ENCODE measurements at places on chromosomes 6 and 20. TPM values are rescaled to one million over a fixed set of nuclear protein-coding genes. Genes with fewer than 3 reads are reported as not detected.

Gene MRPL2
- 28.1 TPM for total RNA-seq

DNA sequence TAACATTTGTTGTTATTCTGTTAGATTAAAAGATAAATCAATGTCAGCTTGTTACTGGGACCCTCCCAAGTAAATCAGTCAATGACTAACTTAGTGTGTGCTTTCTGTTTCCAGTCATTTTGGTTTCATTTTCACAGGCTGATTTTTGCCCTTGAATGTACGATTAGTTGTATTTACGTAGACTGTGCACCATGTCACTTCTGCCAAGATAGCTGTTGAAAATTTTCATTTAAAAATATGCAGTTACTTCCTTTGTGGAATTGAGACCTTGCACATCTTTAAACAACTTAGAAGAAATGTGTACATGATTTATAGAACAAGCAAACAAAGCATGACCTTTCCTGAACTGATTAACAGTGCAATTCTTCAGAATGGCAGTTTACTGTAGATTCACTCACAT lies 944.8 kb upstream of the CITED2 start:
- no peaks in the 10 kb centered on the region for H3K36me3 ChIP-seq
- peak; percentile 61 for DNase-seq
- no peak overlapping the region for H3K4me3 ChIP-seq
- H3K4me1 ChIP-seq: peaks cover 11% of the 10 kb centered on the region
- H3K27ac ChIP-seq: no peak overlapping the region

DNA sequence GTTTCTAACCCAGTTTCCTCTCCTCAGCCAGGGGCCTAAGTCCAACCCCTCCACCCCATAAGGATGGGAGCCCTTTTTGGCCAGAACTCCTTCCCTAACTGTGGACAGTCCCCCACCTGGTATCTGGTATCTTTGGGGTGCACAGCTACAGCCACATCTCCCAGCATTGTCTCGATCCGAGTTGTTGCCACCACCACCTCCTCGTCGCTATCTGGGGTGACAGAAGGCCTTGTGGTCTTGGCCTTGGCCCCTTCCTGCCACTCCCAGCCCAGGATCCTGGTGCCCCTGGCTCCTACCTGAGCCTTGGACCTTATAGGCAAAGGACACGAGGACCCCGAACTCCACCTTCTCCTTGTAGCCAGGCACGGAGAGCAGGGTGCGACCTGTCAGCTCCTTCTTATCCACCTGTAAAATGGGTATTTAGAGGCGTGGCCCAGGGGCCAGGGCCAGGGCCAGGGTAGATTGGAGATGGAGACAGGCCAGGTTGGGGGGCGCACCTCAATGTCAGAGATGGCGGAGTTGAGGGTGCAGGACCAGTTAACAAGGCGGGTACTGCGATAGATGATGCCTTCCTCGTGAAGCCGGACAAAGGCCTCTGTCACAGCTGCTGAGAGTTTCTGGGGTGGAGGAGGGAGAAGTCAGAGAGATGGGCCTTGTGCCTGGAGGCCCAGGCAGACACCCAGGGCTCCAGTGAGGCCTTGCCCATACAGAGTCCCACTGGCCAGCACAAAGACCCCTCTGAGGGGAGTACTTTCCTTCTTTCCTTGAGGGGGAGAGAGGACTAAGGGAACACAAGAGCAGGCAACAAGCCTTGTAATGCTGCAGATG lies 7.2 kb upstream of the VWA7 start:
- H3K27ac ChIP-seq: no peak overlapping the region
- H3K4me3 ChIP-seq: no peak overlapping the region
- H3K27me3 ChIP-seq: no peaks in the 10 kb centered on the region

GRCh38 chr6:259901-260508 lies 32.3 kb upstream of the DUSP22 start:
- no peak overlapping the region for H3K27ac ChIP-seq
- H3K4me1 ChIP-seq: no peaks in the 10 kb centered on the region
- no peaks in the 10 kb centered on the region for H3K36me3 ChIP-seq
- H3K27me3 ChIP-seq: no peaks in the 10 kb centered on the region
- no peak for DNase-seq
- H3K4me3 ChIP-seq: no peak overlapping the region

DNA sequence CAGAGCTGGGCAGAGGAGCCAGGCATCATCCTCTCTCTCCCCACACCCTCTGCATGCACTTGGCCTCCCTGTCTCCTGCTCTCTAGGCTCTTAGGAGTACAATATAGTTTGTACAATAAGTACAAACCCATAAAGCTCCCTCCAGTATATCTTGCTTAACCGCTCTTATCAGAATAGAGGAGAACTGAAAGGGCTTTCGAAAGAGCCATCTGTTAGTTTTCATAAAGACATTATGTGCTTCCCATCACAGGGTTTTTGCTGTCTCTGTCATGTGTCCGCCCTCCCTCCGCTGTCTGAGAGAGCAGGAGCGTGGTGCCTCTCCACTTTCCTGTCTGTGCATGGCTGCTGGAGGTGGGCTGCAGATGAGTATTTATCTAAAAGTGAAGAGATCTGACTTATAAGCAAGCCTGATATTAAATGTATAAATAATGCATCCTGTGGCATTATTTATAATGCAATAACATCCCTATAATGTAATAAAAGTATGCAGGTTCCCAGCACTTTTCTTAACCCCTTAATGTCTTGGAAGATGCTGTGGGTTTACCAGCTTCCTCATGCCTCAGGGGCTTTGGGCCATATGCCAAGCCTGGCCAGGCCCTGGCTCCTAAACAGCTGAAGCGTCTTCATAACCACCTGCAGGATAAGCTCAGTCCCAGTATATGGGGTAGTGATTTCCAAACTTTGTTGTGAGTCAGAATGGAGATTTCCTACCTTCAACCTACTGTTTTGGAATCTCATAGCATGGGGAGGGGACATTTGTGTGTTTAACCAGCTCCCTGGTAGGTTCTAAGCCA lies 297.1 kb downstream of the DHX35 start:
- no peak for DNase-seq
- H3K27ac ChIP-seq: no peak overlapping the region
- no peaks in the 10 kb centered on the region for H3K36me3 ChIP-seq
- no peaks in the 10 kb centered on the region for H3K27me3 ChIP-seq
- no peaks in the 10 kb centered on the region for H3K4me1 ChIP-seq

DNA sequence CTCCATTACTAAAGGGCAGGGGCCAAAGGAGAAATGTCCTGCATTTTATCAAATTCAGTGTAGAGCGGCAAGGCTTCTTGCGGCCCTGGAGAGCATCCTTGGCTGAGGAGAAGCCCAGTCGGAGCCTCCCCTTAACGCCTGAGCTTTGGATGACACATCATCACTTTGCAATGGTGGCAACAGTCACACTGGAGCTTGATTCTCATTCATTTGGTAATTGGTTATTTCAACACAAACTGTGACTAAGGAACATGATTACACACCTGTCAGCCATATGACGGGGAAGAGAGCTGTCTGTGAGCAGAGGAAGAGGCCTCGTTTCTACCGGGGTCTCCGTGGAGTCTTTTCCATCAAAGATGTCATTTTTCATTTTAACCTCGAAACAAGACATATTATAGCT lies 81.4 kb downstream of the SOBP start:
- H3K36me3 ChIP-seq: peaks cover 6% of the 10 kb centered on the region
- H3K4me1 ChIP-seq: no peaks in the 10 kb centered on the region
- no peak overlapping the region for H3K4me3 ChIP-seq
- no peak for DNase-seq

DNA sequence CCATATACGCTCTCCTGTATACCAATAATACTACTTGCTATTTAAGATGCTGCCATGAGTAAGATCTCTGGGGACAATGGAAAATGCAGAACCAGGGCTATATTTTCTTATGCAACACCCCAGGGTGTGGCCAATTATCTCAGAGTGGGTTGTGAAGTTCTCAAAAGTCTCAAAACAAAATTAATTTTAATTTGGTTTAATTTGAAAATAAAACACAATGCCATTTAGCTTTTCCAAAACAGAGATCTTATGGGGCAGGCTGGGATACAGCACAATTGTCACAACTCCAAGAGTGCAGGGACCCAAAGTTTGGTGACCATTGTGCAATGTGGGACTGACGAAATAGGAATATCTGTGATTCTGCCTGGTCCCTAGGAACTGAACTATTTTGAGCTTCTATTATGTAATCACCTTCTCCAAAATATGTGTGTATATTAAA lies 43.1 kb downstream of the MBOAT1 start:
- no peaks in the 10 kb centered on the region for H3K36me3 ChIP-seq
- no peak overlapping the region for H3K27ac ChIP-seq
- no peak for DNase-seq
- no peaks in the 10 kb centered on the region for H3K27me3 ChIP-seq
- no peak overlapping the region for H3K4me3 ChIP-seq
- H3K4me1 ChIP-seq: no peaks in the 10 kb centered on the region

GRCh38 chr6:29924731-29925130 lies 17.6 kb upstream of the HLA-A start:
- H3K27me3 ChIP-seq: no peaks in the 10 kb centered on the region
- no peaks in the 10 kb centered on the region for H3K36me3 ChIP-seq
- H3K27ac ChIP-seq: no peak overlapping the region
- peak; percentile 16 for DNase-seq
- H3K4me1 ChIP-seq: no peaks in the 10 kb centered on the region

DNA sequence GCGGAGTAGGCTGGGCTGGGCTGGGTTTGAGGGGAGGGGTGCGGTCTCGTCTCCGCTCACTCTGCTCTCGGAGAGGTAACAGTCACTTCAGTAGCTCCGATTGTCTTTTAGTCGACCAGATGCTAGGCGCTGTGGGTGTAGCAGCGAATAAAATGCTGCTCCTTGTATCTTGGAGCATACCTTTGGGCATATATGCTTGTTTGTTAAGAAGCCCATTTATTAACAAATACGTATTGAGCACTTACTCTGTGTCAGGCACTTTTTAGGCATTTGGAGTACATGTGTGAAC lies 545 bp downstream of the ACTR5 start:
- peak overlapping the region; percentile 93 for H3K4me3 ChIP-seq
- peak; percentile 56 for DNase-seq
- H3K27me3 ChIP-seq: no peaks in the 10 kb centered on the region
- H3K4me1 ChIP-seq: peaks cover 15% of the 10 kb centered on the region
- H3K27ac ChIP-seq: peak overlapping the region; percentile 90
- peaks cover 18% of the 10 kb centered on the region for H3K36me3 ChIP-seq

DNA sequence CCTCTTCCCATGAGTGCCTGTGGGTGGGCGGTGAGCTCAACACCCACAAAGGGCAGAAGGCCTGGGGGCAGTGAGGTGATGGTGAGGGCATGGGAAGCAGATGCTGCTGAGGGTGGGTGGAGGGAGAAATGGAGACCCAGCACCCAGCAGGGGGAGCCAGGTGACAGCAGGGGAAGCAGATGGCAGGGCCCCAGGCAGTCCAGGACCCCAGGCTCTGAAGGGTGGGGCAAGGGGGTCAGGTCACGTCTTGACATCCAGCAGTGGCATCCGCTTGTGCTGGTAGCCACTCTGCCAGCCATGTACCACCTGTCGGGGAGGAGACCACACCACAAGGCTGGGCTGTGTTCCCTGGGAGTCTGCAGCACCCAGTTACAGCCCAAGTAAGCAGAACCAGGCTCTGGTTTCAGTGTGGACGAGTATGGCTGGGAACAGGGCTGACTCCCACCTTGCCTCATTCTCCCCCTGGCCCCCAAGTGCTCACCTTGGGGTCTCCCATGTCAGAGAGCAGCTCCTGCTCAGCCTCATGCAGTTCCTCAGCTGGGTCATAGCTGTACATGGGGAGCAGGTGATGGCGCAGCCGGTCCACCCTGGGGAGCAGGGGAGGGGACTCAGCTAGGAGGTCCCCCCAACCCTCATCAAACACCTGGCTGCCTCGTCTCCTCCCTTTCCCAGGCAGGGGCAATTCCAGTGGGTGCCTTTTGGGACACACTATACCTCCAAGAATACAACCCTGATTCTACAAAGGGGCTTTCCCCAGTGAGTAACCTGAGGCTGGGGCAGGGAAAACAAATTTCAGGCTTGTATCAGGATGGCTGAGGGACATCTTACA lies 2.0 kb downstream of the SMIM29 start:
- DNase-seq: no peak
- H3K36me3 ChIP-seq: peaks cover 17% of the 10 kb centered on the region
- H3K27ac ChIP-seq: peak overlapping the region; percentile 89
- no peak overlapping the region for H3K4me3 ChIP-seq

Measured in stomach (tissue), 19 donors.